ENCODE measurements at places on chromosomes 3 and 15.

GRCh38 chr3:183350164-183350563 lies 78.3 kb downstream of the MCF2L2 start:
- no peak for DNase-seq

- no peak for DNase-seq
Measured at GRCh38 chr3:119779731-119780383, 2.0 kb upstream of the NR1I2 start.

DNA sequence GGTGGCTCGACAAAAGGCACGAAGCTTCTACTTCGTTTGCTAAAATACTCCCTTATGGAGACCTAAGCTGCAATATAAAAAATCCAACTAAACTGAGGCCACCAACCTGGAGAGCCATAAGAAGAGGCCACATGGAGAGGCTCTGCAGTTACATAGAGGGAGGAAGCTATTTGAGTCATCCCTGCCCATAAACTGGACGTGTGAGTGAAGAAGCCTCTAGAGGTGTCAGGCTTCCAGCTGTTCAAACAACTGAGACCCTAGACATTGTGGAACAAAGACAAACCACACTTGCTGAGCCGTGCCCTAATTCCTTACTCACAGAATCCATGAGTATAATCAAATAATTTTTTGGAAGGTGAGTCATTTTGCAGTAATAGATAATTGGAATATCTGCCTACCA lies 50.2 kb upstream of the GMNC start:
- no peak for DNase-seq

- no peak for DNase-seq
Measured at GRCh38 chr3:119148493-119149180, 2.7 kb downstream of the TEX55 start.

DNA sequence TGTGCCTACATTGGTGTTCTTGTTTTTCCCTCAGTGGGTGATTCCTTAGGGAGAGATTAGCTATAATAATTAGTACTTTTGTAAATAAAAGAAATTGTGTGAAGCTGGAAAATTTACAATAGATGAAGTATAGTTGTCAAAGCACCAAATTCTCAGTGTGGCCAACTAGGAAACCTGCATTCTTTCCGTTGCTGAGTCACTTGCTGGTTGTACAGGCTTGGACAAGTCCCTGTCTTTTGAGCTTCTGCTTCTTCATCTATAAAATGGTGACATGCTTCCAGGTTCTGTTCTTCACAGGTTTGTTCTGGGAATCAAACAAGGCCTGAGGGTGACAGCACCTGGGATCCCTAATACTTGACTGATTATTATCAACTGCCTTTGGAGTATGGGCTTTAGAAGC lies 184.1 kb upstream of the HES1 start:
- DNase-seq, result no peak

DNA sequence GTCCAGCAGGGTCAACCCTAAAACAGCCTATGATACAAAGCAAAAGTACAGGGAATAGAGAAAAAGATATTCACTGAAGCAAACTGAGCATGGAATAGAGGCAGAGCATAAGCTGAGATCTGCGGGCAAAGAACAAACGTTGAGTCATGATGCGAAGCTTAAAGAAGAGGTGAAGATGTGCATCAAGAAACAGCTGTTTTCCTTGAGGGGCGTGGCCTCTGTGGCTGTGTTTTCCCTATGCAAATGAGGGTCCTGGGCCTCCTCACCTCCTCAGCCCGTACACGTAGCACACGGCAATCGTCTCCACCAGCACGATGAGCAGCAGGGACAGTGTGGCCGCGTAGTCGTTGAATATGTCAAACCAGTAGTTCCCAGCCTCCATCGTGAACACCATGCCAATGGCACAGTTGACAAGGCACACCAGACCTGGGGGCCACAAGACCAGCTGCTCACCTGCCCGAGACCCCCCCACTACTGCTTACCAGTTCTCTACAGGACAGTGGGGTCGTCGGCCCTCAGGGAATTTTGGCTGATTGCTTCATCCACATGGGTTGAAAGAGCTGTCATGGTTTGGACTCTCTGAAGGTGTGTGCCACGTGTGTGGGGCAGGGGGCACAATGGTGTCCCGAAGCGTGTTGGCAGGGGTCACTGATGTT lies 33.6 kb downstream of the SLC6A20 start:
- DNase-seq, result no peak

DNA sequence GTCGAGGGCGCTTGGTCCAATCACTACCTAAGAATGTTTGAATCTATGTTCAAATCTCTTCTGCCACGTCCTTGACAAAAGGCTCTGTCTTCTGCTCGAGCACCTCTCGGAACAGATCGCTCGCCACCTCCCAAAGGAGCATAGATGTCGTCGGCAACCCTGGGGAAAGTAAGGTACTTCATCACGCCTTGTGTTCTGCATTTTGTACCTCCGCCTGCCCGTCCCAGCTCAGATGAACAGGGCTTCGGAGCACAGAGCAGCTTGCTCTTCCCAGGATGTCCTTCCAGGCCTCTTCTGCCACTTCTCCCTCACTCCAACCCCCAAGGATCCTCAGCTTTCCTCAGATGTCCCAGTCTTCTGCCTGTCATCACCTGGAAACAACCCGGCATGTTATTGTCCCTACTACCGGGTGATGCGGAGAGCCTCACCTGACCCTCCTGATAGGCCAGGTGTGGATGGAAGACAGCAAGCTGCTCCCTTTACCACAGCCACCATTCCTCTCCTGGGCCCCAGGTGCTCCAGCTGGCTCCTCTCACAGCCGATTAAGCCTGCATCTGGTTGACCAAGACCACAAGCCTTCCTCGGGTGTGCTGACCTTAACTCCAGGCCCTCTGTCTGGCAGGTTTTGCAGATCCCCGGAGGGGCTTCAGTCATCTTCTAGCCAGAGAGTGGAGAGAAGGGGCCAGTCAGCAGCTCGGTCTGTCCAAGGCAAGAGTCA lies 270.5 kb downstream of the FAM43A start:
- no peak for DNase-seq

DNA sequence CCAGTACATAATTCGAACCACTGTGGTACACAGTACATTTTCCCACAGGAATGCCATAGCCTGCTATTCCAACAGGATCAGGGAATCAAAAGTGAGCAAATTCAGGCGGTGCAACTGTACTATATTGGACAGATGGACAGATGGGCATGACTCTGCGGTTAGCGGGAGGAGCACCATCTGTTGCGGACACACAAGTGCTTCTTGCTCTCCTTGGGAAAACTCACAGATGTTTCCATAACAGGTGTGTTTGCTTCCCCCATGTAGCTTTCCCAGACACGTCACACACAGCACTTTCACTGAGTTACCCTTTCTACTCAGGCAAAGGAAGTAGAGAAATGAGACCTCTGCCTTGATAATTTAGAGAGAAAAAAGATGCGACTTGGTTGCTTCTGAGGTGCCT lies 325.1 kb upstream of the THBS1 start:
- no peak for DNase-seq

- no peak for DNase-seq
Measured at GRCh38 chr15:96693990-96694517, 363.6 kb downstream of the NR2F2 start.

DNA sequence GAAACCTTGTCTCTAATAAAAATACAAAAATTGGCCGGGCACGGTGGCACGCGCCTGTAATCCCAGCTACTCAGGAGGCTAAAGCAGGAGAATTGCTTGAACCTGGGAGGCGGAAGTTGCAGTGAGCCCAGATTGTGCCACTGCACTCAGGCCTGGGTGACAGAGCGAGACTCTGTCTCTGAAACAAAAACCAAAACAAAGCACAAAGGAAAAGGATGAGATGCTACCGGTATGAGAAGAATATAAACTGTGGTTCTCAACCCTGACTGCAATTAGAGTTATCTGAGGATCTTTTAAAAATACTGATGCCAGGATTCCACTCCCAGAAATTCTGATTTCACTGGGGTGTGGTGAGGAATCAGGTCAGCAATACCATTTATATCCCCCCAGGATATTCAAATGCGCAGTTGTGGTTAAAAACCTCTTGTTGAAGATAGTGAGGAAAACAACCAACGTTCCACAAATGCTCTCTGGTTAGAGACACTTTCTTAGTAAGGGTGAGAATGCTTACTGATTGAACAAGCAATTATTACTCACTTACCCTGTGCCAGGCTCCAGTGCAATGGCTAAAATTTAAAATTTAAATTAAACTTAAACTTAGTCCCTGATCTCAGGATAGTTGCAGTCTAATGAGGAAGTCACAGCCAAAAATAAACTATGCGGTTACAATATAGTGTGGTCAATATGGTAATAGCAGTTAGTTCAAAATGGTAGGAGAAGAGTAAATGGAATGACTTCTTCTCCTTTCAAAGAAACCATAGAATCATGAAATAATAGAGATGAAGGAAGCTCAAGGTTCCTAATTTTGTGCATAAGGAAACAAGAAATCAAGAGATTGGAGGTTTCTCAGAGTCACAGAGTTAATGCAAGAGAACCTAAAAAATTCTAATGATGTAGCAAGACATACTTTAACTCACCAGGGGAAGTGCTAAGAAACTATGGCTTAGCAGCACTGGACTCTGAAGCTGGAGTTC lies 109.5 kb downstream of the SSR3 start:
- no peak for DNase-seq

GRCh38 chr3:105944276-105944675 lies 75.5 kb upstream of the CBLB start:
- no peak for DNase-seq

DNA sequence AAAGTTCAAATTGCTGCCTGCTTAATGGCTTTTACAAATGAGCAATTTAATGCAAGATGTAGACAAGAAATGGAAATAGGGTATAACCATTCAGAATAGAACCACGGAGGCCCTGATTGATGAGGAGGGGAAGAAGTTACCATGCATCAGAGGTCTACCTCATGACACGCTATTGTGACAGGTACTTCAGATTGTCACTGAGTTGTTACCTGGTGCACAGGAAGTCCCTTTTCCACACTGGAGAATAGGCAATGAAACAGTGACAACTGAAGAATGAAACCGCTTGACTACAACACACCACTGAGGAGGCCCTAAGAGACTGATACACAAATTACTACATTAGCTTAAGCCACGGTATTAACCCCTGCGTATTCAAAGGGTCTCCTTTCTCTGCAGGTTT lies 251.2 kb downstream of the RYR3 start:
- no peak for DNase-seq

GRCh38 chr15:95446854-95447253 lies 883.6 kb upstream of the NR2F2 start:
- no peak for DNase-seq

- DNase-seq, result no peak
Measured at GRCh38 chr3:124223853-124224252, 231.9 kb upstream of the ROPN1 start.

DNA sequence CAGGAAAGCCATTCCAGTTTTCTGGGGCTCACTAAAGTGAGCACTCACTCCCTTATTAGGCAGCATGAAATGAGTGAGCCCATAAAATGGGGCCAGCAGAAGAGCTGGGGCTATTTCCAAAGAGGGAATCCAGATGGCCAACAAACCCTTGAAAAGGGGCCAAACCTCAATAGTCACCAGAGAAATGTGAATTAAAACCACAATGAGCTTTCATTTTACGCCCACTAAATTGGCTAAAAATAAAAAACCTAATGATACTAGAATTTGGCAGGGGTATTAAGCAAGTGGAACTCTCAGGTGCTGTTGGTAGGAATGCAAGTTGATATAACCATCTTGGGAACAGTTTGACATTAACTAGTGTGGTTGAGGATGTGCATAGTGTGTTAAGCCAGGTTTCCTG lies 42.1 kb upstream of the RAF1 start:
- DNase-seq, result no peak

DNA sequence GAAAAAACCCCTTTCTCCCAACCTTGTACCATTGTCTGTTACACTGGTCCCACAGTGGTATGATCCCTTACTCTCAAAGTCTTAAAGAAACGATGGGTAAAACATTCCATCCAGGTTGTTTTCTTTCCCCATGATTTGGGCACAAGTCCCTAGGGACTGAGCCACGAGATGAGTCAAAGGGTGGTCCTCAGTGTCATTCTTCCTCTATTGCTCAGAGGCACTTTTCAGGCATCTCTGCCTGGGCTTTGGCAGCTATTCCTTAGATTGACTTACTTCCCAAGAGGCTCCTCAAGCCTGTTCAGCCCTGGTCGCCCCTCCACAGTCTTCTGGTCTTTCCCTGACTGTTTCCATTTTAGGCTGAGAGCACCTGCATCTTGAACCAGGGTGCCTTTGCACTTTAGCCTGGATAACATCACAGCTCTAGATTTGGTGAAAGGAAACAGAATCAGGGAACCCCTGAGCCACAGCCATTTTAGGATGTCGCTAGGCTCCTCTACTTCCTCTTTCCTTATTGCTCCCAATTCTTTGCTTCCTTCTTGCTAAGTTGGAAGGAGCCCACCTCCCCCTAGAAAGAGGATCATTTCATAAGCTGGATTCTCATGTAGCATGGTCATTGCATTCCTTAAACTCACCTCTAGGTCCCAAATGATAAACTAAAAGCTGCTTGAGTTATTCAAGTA lies 131.0 kb upstream of the TPRG1 start:
- no peak for DNase-seq

GRCh38 chr15:83842281-83842680 lies 188.4 kb downstream of the ADAMTSL3 start:
- no peak for DNase-seq

GRCh38 chr15:88113613-88114308 lies 142.8 kb downstream of the NTRK3 start:
- no peak for DNase-seq

- DNase-seq, result no peak
Measured at GRCh38 chr3:14320219-14320618, 82.2 kb upstream of the SLC6A6 start.

DNA sequence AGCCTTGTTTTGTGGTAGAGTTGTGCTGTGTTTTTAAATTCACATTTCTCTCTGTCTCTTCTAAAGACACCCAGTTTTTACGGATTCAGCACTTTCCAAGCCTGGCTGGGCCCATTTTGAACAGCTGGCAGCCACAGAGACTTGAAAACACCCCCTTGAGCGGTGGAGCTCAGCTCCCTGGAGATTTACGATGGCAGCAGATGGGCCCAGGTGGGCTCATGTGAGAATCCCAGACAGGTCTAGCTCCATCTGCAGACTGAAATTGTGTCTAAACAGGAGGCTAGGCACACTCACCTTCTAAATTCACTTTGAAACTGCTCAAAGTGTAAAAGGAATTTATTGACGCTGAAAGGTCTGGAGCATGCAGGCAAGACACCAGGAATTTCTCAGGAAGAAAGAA lies 232.0 kb upstream of the HES1 start:
- DNase-seq, result no peak

- no peak for DNase-seq
Measured at GRCh38 chr3:46887980-46888494, 10.5 kb downstream of the PTH1R start.

- DNase-seq, result no peak
Measured at GRCh38 chr3:71536376-71536965, 47.1 kb downstream of the FOXP1 start.

DNA sequence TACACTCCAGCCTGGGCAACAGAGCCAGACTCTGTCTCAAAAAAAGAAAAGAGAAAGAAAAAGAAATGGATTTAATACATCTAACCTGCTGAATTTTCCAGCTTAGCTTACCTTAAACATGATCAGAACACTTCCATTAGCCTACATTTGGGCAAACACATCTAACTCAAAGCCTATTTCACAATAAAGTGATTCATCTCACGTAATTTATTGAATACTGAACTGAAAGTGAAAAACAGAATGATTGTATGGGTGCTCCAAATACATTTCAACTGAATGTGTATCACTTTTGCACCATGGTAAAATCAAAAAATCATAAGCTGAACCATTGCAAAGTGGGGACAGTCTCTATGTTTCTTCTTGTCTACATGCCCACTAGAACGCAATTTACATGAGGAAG lies 9.0 kb downstream of the PIK3R4 start:
- DNase-seq, result no peak

GRCh38 chr3:89521328-89521727 lies 413.9 kb downstream of the EPHA3 start:
- no peak for DNase-seq
